ENCODE measurements at places on chromosomes 7 and 10.

DNA sequence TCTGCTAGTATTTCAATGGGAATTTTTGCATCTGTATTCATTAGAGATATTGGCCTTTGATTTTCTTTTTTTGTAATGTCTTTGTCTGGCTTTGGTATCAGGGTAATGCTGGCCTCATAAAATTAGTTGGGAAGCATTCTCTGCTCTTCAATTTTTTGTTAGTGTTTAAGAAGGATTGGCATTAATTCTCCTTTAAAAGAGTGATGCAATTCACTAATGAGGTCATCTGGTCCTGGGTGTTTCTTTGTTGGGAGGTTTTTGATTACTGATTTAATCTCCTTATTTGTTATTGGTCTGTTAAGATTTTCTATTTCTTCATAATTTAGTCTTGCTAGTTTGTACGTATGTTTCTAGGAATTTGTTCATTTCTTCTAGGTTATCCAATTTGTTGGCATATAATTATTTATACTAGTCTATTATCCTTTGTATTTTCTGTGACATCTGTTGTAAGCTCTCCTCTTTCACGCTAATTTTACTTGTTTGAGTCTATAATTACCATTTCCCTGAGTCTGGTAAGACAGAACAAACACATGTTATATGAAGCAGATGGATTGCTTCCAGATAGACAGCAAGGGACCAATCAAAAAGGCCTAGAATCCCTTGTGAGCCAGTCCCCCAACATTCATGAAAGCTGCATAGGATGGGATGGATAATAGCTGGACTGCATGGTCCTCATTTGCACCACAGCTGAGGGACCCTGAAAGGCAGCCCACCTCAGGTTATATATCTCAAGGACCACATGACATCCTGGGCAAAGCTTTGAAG lies 54.4 kb downstream of the MTPAP start:
- DNase-seq: no peak

DNA sequence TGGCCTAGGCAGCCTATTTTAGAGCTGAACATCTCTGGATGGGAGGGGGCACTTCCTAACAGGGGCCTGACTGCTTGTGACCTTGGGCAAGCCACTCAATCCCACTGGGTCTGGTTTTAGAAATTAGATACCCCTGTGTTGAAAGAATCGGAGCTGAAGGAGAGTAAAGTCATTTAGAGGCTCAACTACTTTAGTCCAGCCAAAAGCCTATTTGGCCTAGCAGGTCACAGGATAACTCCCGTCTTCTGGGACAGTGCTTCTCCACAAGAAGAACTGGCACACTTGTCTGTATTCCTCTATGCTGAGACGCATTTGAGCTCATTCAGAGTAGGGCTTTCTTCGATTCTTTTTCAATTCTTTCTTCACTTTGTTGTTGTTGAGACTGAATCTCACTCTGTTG lies 224.2 kb downstream of the CHCHD3 start:
- DNase-seq: no peak

DNA sequence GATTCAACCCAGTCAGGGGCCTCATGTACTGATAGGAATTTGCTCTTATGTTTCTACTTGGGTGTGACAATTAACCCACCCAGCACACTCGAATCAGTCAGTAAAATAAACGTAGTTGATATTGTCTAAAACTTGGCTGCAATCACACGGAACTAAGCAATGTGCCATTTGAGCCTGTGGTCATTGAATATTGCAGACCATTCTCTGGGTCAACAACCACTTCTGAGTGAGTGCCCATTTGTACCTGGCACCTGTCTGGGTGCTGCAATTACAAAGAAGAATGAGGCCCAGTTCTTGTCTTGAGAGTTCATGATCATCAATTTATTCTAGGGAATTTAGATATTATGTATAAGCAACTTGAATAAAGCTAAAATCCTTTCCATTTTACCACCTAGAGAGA lies 29.8 kb downstream of the NPY start:
- DNase-seq: no peak

- DNase-seq: no peak
Measured at GRCh38 chr7:148336411-148336810, 254.2 kb upstream of the C7orf33 start.

DNA sequence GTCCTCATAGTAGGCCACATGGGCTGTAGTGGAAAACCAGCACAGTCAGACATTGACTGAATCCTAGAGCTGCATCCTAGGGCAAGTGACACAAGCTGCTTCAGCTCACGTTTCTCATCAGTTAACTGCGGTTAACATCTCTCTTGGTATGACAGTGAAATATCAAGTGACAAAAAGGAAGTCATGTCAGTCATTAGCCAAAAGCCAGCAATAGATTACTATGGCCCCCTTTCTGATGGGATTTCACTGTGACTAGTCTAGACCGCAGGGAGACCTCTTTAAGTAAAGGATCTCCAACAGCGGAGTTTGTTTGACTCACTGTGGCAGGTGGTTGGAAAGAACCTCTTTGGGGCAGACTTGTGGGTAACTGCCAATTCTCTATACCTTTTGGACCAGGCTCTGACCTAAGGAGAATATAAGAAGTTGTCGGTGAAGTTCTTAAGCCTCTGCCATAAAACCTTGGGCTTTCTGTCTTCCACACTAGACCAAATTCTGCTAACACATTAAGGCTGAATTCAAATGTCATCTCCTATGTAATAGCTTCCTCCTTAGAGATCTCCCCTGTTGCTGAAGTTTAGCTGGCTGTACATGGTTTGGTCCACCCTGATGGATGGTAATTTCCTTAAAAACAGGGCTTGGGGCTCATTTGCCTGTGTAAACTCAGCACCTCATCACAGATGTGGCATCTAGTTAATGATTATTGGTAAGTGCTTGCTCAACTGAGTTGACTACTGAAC lies 115.3 kb downstream of the SGMS1 start:
- no peak for DNase-seq

DNA sequence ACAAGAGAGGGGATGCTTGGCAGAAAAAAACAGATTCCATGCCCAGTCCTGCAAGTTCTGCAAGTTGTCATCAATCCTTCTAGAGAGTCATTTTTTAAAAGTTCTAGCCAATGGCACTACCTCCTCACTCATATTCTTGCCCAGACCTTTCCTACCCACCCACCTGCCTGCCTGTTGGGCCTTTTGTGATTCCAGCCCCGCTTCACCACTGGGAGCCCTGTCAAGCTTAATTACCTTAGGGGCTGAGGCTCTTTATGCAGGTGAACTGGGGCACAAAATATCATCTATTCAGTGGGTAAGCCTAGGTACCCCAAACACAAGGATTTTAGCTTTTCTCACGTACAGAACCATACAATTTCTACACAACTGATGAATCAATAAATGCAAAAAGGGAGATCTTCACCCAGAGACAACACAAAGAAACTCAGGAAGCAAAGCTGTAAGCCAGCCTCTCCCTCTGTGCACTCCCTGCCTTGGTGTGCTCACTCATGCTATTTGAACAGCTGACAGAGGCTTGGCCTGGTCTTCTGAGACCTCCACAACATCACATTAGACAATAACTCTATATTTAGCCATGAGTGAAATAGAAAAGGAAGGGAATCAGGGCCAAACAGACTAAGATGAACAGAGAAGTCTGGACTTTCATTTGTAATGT lies 222.6 kb downstream of the HTR7 start:
- DNase-seq: no peak

GRCh38 chr10:78305311-78305710 lies 271.6 kb downstream of the RPS24 start:
- no peak for DNase-seq

DNA sequence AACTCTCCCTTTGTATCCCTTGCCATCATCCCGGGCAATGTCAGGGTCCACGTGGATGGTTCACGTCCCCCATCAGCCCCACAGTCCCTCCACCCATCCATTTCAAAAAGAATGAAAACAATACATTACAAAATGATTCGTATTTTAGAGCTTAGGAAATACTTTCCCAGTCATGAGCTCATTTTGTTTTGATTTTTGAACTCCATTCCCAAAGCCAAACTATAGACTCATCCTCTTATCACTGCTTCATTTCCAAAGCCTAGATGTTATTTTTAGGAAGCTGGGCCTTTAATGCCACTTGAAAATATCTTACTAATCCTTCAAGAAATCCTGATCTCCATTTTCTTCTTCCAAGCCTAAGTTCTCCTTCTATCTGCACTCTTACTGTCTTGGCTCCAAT lies 72.1 kb downstream of the WNT2 start:
- DNase-seq: peak; percentile 28

GRCh38 chr10:119859420-119860258 lies 13.0 kb downstream of the MCMBP start:
- DNase-seq: peak; percentile 46
